ENCODE measurements at places on chromosomes 4 and X.

- no peak for DNase-seq
Measured at GRCh38 chr4:109033993-109034392, 268.5 kb downstream of the COL25A1 start.

DNA sequence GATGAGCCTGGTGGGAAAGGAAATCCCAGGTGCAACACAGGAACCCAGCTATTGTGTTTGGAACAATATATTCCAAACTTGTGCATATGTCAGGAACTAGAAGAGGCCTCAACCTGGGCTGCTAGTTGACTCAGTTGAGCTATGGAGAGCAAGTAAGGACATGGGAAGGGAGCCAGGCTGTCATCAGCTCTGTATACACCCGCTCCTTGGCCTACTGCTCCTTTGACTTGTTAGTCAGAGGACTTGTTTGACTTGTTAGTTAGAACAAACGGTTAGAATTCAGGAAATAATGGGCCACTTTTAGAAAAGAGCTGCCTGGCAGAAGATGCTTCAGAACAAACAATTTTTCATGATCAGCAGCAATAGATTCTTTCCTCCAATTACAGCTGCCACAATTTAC lies 76.4 kb downstream of the CBLL2 start:
- DNase-seq: no peak

DNA sequence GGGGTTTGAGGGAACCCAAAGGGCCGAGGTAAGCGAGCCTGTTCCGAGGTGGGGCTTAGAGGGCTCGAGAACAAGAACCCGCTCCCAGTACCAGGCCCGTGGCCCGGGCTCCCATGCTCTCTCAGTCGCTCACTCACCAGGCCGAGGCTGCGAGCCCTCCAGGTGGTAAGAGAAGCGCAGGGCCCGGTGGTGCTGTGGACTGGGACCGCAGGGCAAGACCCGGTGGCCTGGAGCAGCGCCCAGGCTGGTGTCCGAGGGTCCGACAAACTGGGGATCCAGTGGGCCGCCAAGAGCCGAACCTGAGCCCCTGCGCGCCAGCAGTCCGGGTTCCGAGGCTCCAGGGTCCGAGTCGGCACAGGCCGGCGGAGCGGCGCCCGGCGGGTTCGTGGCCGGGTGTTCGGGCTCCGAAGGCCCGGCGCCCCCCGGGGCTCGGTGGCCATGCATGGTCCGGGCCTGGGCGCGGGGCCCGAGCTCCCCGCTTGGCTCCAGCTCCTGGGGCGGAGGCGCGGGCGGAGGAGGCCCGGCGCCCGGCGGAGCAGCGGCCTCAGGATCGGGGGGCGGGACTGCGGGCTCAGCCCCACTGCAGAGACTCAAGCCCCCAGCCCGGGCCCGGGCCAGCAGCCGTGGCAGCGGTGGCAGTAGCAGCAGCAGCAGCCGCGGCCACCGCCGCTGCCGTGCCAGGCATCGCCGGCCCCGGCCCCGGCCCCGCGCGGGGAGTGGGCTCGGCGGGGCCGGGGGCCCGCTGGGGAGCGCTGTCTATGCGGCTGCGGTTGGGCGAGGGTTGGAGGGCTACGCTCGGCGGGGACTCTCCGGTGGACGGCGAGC lies 833 bp downstream of the FGD1 start:
- DNase-seq: no peak

DNA sequence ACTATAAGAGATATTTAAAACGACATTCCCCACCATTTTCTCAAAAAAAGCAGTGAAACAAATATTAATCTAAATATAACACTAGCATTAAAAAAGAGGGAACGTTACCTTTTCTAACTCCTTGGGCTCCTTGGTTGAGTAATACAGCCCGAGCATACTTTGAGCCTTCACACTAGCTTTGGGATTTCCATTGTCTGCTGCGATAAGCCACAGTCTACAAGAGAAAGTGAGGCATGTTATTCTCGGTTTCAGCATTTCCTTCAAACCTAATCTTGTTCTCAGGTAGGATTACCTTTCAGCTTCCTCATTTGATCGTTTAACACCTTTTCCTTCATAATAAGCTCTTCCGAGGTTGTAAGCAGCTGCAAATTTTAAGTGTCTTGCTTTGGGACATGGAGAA lies 21.7 kb downstream of the LRP2BP start:
- no peak for DNase-seq

DNA sequence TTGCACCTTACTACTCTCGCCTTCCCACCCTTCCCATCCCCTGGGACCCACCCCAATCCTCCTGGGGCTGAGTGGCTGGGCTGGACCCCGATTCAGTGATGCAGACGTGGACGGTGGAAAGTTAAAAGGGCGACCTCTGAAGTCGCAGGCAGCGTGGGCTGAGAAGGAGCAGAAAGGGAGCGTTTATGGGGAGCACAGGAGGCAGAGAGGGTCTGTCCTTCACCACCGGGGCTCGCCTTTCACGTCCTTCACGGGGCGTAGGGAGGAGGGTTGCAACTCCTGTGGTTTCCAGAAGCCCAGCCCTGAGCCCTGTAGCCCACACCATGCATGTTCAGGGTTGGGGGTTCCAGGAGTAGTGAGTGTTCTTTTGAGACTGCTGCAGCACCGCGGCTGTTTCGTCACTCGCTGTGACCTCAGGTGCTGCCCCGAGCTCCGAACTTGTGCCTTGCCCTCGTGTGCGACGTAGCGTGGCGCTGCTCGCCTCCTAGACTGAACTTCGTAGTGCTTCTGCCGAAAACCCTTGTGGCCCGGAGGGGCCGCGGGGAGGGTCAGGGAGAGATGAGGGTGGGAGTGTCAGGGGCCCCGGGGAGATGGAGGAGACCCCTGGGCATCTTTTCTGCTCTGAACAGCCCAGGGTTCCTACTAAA lies 1.6 kb downstream of the NHS start:
- no peak for DNase-seq

- no peak for DNase-seq
Measured at GRCh38 chrX:97682991-97683840, 799.5 kb downstream of the RPA4 start.

- DNase-seq: no peak
Measured at GRCh38 chr4:152308951-152309350, 226.9 kb downstream of the FBXW7 start.

- no peak for DNase-seq
Measured at GRCh38 chr4:29082684-29083083, 1637.5 kb upstream of the PCDH7 start.

GRCh38 chrX:9562851-9563250 lies 98.0 kb downstream of the TBL1X start:
- DNase-seq: no peak

DNA sequence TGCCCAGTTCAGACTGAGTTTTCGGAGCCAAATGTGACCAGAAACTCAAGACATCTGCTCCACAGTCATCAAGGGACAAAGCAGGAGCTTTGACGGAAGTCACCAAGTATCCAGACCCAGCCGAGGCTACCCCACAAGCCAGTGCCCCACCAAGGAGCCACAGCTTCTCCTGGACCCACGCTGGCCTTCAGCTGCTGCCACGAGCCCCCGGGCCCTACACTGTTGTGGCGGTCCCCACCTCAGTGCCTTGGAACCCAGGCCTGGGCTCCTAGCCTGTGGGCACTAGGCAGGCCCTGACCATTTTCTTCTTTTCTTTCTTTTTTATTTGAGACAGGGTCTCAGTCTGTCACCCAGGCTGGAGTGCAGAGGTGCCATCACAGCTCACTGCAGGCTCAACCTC lies 82.1 kb upstream of the NKX1-1 start:
- no peak for DNase-seq

GRCh38 chr4:184444953-184445309 lies 29.4 kb downstream of the IRF2 start:
- no peak for DNase-seq

- DNase-seq: no peak
Measured at GRCh38 chrX:10617999-10618351, 2.4 kb downstream of the MID1 start.

DNA sequence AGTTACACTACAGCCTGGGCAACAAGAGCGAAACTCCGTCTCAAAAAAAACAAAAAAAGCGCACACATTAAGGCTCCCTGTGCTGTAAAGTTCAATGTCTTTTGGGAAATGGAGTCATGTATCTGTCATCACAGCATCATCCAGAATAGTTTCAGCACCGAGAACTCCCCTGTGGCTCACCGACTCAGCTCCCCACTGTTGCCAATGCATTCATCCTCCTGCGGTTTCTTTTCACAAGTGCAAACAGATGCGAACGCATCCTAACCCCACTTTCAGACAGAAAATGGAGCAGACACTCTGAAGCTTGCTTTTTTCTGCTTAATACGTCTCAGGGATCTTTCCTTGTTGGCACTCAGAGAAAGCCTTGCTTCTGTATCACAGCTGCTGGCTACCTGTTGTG lies 13.8 kb upstream of the SH3TC1 start:
- no peak for DNase-seq

DNA sequence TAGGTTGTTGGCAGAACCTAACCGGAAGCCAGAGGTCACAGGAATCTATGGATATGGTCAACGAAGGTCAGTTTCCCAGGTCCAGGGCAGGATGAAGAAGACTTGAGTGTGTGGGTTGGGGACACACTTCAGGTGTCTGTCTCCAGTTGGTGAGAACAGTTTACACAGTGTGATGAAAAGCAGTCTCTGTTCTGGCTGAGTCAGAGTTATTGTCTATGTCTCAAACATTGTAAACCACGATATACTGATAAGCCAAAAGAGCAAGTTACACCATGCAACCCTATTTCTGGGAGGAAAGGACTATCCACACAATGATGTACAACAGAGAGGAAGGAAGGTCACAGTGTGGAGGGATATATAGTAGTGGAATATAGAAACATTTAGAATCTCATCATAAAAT lies 187.1 kb upstream of the C1QTNF7 start:
- no peak for DNase-seq

DNA sequence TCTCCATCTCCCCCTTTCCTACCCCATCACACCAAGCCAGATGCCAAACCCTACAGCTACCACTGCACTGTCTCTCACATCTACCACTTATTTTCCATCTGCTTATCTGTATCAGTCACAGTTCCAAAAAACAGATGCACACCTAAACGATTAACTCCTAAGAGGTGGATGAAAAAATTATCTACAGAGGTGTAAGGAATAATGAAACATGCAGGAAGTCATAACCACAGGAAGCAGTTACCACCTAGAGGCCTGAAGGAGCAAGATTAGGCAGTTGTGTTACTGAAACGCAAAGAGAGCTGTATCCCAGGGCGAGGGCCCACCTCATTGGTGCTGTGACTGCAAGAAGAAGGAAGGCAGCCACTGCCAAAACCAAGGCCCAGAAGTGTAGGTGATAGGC lies 87.8 kb upstream of the FAM241A start:
- no peak for DNase-seq

DNA sequence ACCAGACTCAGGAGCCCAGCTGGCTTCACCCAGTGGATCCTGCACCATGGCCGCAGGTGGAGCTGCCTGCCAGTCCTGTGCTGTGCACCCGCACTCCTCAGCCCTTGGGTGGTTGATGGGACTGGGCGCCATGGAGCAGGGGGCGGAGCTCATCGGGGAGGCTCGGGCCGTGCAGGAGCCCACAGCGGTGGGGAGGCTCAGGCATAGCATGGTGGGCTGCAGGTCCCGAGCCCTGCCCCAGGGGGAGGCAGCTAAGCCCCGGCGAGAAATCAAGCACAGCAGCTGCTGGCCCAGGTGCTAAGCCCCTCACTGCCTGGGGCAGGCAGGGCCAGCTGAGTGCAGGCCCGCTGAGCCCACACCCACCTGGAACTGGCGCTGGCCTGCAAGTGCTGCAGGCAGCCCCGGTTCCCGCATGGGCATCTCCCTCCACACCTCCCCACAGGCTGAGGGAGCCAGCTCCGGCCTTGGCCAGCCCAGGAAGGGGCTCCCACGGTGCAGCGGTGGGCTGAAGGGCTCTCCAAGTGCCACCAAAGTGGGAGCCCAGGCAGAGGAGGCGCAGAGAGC lies 464.1 kb upstream of the DIPK2B start:
- no peak for DNase-seq

DNA sequence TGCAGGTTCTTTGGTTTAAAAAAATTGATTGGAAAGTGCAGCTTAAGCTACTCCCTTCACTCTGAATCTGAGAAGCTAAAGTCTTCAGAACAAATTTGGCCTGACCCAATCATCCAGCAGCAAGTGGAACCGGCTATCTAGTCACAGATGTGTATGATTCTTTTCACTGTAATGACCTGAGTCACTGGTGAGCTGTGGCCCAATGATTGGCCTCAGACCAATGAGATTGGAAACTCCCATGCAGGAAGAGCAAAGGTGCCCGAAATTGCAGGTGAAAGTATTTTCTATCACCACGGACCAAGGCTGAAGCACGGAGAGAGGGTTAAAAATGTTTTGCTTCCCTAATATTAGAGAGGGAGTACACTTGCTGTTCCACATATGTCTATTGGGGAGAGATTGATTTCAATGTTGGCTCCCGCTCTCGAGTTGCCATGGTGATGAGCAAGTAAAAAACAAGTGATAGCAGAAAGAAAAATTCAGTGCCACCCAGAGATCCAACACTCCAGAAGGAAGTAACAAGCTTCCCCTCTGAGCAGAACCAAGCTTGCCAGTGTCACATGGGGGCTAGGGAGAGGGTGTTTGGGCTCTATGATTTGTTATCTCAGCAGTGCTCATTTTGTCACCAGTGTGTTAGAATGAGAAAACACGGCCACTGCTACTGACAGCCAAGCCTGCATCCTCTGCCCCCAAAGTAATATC lies 11.2 kb downstream of the RIPPLY1 start:
- no peak for DNase-seq

- no peak for DNase-seq
Measured at GRCh38 chr4:182699795-182700194, 217.4 kb downstream of the DCTD start.

- DNase-seq: no peak
Measured at GRCh38 chr4:24278693-24279092, 305.7 kb downstream of the DHX15 start.

GRCh38 chrX:57453901-57454300 lies 137.9 kb upstream of the ZXDB start:
- DNase-seq: no peak

GRCh38 chr4:169009286-169010124 lies 550 bp downstream of the CBR4 start:
- DNase-seq: no peak

- no peak for DNase-seq
Measured at GRCh38 chrX:49250578-49250977, 13.9 kb downstream of the FOXP3 start.

DNA sequence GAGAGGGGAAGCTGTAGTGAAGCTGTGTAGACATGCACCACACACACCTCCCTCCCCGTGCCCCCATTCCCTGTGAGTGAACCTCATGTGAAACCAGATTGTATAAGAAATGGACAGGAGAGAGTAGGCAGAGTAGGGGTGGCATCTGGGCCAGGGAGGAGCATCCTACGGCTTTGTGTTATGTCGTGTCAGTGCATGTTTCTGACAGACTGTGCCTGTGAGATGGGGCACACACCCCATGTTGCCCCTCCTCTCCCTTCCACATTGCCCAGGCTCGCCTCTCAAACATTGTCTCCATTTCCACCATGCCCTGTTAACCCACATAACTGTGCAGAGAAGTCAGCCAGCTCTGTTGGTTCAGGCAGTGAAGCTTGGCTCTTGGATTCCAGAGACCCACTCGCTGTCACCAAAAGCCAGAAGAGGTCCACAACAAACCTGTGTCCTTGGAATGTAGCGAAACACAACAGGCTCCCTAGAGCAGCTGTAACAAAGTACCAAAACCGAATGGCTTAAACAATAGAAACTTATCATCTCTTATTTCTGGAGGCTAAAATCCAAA lies 56.1 kb downstream of the SLC9A6 start:
- no peak for DNase-seq
